ENCODE measurements at places on chromosomes 1 and 21.

DNA sequence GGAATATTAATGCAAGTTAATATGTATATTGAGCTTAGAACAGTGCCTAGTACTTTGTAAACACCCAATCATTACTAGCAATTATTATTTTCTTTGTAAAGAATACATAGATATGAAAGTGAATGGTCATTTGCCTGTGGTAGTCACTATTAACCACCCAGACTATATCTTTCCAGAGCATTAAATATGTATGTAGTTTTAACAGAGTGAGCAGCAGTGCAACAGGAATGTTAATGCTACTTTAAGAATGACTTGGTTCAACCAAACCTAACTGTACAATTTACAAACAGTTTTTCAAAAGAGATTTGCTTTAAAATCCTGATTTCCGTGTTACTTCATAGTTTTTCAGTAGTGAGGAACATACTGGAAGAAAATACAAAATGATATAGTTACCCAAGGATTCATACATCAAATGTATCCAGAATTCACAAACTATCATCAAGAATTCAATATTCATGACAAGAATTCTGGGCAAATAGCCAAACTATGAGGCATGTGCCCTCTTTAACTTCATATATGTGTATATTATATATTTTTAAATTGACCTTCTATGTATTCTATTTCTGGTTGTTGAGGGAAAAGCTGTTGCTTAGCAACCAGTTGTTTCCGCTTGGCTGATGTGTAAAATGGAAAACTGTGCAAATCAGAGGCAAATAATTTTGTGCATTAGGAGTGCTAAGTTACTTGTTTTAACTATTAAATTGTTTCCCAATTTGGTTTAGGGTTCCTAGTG, 34.9 kb upstream of the IVNS1ABP start:
- DNase-seq = no peak

- no peak for DNase-seq
These were observed 108.6 kb downstream of the OLFML2B start for GRCh38 chr1:161915051-161915503.

DNA sequence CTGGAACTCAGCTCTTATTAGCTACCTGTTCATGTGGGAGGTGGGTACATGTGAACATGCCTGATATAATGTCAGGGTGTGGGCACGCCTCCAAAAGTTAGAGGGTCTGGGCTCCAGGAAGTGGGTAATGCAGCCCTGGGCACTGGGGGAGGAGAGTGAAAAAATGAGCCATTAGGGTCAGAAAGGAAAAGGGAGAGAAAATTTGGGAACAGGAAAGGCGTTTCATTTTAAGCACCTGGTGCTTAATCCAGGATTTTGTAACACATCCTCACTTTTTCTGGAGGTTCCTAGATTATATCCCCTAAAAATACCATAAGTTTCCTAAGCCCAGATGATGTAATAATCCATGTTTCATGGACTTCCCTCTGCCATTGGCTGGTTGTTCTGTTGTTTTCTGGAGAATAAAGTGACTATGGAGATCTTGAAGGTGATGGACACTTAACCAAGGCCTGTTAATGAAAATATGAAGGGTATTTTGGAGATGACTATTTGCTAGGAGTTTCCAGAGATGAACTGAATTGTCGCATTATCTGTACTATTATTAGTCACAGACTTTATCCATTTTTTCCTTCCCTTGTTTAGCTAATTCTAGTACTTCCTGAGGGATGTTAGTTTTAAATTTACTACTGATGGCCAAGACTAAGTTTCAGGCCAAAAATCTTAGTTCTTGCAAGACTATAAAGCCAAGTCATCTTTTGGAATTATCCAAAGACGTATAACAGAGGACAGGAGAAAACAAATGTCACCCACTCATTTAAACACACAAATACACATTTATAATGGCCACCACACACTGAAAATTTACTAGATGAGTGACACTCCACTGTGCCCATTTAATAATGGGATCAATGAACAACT, 24.4 kb upstream of the TARBP1 start:
- DNase-seq = no peak

DNA sequence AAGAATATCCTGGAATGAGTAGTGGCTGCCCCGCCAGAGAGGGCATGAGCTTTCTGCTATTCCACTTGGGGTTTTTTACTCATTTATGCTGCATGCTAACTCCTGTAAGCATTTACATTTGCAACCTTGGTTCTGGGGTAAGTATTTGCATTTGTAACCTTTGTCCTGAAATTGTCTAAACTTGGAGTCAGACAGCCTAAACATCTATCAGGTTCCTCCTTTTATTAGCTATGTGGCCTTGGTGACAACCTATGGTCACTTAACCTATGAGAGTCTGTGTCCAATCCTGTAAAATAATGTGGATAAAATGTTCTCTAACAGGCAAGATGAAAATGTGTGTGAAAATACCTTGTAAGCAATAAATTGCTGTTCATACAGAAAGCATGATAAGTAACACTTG, 8.9 kb upstream of the ZMYM4 start:
- DNase-seq = no peak

- DNase-seq = no peak
These were observed 35.0 kb upstream of the SLC2A1 start for GRCh38 chr1:42993502-42994136.

GRCh38 chr1:93640656-93641440, 40.8 kb downstream of the BCAR3 start:
- DNase-seq = no peak

GRCh38 chr1:106722466-106722865, 334.0 kb upstream of the PRMT6 start:
- DNase-seq = no peak

DNA sequence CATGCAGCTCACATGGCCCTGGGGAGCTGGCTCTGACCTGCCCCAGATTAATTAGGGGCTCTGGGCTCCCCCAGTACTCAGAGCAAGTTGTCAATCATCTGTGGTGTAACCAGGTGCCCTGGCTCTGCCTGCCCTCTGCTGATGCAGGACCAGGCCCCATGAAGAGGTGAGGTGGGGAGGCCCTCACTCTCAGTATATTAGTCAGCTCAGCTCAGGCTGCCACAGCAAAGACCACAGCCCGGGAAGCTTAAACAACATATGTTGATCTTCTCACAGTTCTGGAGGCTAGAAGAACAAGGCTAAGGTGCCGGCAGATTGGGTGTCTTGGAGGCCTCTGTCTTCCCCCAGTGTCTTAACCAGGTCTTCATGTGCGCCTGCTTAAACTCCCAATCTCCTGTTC, 66.5 kb downstream of the FCRL5 start:
- no peak for DNase-seq

DNA sequence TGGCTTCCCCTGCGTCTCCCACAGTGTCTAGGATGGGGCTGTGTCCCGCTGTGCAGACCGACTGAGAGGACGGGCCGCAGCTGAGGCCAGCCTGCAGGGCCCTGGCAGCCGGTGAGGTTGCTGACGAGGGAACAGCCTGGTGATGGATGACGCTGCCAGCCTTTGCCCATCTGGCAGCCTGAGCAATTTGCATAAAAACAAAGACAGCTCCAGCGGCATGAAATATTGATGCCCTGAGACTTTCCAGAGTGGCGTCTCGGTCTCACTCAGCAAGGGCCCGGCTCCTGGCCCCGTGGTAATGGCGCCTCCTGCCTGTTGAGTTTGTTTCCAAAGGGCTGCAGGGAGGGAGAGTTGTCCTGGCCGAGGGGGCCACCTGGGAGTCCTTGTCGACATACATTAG, 19.1 kb upstream of the KCNA10 start:
- DNase-seq = no peak

- DNase-seq = no peak
These were observed 275.1 kb upstream of the VAMP3 start for GRCh38 chr1:7495962-7496361.

GRCh38 chr1:57109247-57109646, 143.4 kb upstream of the C8B start:
- no peak for DNase-seq

DNA sequence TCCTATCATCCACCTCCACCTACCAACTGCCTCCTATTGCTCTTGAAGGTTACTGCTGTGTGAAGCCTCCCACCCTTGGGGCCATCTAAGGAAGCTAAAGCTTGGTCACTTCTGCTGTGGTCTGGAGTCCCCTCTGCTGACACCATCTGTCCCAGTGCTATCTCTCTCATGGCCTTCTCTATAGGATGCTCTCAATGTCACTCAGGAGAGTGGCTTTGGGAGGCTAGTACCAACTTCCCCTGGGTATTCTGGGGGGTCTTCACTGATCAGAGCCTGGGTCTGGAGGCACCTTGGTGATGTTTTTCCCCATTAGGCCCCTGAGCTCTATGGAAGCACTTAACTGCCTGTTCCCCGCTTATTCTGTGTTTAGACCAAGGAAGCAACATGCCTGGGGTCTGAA, 12.3 kb upstream of the NCF2 start:
- DNase-seq = no peak

GRCh38 chr1:62070384-62071011, 124.2 kb upstream of the L1TD1 start:
- DNase-seq = no peak

GRCh38 chr21:32520875-32521735, 64.2 kb downstream of the TCP10L start:
- no peak for DNase-seq

DNA sequence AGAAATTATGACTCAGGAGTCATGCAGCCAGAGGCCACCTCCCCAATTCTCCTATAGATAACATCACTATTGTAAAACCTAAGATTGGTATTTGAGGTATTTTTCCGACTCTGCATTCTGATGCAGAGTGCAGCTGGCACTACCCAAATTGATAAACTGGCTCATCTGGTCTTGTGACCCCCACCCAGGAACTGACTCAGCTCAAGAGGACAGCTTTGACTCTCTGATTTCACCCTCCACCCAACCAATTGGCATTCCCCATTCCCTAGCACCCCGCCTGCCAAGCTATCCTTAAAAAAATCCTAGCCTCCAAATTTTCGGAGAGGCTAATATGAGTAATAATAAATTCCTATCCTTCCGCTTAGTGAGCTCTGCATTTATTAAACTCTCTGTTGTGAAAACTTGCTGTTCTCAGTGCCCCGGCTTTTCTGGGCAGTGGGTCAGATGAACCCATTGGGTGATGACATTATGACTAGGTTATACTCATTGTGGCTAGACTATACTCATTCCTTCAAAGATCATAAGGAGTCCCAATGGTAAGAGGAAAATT, 39.4 kb upstream of the EPS15 start:
- DNase-seq = no peak

DNA sequence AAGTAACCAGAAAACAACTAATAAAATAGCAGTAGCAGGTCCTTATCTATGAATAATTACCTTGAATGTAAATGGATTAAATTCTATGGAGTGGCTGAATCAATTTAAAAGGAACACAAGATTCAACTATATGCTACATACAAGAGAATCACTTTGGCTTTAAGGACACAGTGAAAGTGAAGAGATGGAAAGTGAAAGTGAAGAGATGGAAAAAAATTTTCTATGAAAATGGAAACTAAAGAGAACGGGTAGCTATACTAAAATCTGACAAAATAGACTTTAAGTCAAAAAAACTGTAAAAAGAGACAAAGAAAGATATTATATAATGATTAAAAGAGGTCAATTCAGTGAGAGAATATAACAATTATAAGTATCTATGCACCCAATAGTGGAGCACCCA, 54.7 kb downstream of the C1orf185 start:
- DNase-seq = no peak

DNA sequence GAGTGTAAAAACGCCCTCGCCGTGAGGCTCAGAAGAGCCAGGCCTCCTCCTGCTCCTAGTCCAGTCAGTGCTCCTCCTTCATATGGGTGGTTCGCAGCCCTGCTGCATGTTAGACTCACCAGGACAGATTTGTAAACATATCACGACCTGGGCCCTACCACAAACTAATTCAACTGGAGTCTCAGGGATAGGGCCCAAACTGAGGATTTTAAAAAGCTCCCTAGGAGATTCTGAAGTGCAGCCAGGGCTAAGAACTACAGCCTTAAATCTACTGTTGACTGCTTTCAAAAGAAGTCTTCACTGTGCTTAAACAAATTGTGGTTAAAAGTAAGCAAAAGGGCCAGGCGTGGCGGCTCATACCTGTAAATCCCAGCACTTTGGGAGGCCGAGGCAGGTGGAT, 57.0 kb downstream of the CAMTA1 start:
- DNase-seq = no peak

GRCh38 chr1:111223126-111223685, 4.3 kb upstream of the CHI3L2 start:
- DNase-seq = no peak

- no peak for DNase-seq
These were observed 84.0 kb upstream of the USP25 start for GRCh38 chr21:15645830-15646229.

DNA sequence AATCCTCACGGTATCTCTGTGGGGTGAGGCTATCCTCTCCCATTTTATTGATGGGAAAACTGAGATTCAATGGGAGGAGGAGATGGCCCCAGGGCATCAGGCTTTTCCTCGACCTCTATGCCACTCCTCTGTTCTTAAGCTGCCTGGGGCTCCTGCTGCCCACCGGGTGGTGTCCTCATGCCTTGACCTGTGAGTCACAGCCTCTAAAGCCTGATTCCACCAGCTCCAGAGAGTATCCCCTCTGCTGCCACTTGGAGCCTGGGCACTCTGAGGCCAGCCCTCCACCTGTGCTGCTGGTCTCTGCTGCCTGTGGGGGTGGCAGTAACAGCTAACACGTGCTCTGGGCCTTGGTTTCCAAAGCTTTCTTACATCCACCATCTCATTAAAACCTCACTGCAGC, 241.2 kb downstream of the TRABD2B start:
- DNase-seq = no peak

DNA sequence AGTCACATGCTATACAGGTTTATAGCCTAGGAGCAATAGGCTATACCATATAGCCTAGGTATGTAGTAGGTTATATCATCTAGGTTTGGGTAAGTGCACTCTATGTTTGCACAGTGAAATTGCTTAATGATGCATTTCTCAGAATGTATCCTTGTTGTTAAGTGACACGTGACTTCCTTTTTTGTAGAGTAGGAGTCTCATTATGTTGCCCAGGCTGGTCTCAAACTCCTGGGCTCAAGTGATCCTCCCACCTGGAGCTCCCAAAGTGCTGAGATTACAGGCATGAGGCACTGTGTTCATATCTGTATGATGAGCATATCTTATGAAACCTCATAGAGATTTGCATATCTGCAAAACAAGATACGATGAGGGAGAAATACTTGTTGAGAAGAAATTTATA, 13.8 kb upstream of the ABCB10 start:
- DNase-seq = no peak

- no peak for DNase-seq
These were observed 90.0 kb upstream of the HNRNPU start for GRCh38 chr1:244954359-244954758.

DNA sequence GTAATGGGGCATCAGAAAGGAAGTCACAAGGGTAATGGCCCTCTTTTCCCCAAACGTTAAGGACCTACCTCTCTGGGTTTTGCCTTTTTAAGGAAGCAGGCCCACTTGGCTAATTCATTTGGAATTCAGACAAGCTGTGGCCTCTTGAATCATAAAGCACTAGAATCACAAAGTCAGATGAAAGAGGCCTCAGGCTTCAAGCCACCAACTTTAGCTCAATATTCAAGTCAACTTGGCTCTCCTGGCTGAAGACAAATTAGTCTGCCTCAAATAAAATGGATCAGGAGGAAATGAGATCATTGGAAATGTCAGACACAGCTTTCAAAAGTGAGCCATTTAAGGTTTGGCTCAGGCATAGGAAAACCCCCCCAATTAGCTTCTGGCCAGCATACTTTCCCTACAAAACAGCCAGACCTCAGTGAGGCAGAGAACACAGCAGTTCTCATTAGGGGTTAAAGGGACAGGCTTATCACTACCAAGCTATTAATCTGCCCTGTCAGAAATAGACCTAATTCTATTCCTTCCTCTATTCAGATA, 34.3 kb downstream of the SLC35D1 start:
- no peak for DNase-seq

All from CD4-positive, alpha-beta T cell treated with Interleukin-6 at 100 ng/mL for 8 hours (primary cell).